ENCODE measurements at places on chromosomes 12 and 14.

DNA sequence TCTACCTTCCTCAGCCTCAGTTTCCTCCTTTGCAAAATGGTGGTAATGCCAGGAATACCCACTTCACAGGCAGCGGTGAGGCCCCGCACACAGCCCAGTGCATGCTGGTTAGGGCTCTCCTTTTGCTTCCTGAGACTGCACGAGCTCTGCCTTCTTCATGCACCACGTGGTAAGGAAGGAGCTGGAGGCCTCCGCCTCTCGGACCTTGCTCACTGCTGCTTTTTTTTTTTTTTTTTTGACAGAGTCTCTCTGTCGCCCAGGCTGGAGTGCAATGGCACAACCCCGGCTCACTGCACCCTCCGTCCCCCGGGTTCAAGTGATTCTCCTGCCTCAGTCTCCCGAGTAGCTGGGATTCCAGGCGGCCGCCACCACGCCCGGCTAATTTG, 18.1 kb downstream of the TAMALIN start:
- H3K27ac ChIP-seq: peak overlapping the region; percentile 69
- peak overlapping the region; percentile 71 for H3K4me3 ChIP-seq
- H3K27me3 ChIP-seq: no peaks in the 10 kb centered on the region
- H3K36me3 ChIP-seq: no peaks in the 10 kb centered on the region

DNA sequence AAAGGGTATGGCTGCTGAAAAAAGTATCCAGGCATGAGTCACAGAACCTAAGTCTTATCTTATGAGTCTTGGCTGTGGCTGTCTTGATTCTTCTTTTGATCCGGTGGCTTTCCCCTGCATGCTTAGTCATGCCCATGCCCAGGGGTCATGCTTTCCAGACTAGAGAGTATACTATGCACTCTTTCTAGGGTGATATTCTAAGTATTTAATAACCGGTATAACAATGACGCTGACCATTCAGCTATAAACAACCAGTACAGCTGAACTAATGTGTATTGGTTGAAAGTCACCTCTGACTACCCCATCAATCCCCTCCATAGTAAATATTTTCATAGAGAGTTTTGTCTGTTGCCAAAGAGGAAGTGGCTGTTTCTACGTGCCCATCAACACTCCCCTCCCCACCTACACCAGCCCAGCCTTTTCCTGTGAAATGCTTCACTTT, 34.7 kb upstream of the NRXN3 start:
- no peak overlapping the region for H3K4me3 ChIP-seq
- H3K27ac ChIP-seq: no peak overlapping the region
- no peaks in the 10 kb centered on the region for H3K36me3 ChIP-seq
- no peaks in the 10 kb centered on the region for H3K4me1 ChIP-seq
- H3K27me3 ChIP-seq: no peaks in the 10 kb centered on the region

GRCh38 chr14:61887628-61888027, 125.4 kb downstream of the SNAPC1 start:
- H3K27me3 ChIP-seq: no peaks in the 10 kb centered on the region
- no peak overlapping the region for H3K4me3 ChIP-seq
- peaks cover 9% of the 10 kb centered on the region for H3K4me1 ChIP-seq
- H3K27ac ChIP-seq: no peak overlapping the region
- DNase-seq: no peak

DNA sequence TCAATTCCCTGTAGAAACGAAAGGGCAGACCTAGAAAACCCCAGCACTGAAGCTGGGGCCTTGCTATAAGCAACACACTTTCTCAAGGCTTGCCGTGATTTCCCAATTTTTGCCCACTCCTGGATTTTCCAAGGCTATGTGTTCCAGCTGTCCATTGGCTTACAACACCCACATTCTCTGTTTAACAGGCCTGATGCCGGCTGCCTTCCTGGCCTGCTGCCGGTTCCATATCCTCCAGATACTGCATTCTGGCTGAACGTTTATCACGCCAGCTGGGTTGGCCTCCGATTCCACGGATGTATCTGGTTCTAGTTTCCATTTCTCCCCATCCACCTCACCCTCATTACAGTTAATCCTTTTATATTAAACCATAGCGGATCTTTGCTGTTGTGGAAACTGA, 2.0 kb upstream of the PCNX1 start:
- H3K4me1 ChIP-seq: peaks cover 26% of the 10 kb centered on the region
- DNase-seq: no peak
- peak overlapping the region; percentile 54 for H3K27ac ChIP-seq
- H3K27me3 ChIP-seq: no peaks in the 10 kb centered on the region
- H3K4me3 ChIP-seq: no peak overlapping the region

GRCh38 chr12:20524113-20524512, 155.8 kb downstream of the PDE3A start:
- no peak overlapping the region for H3K27ac ChIP-seq
- no peaks in the 10 kb centered on the region for H3K27me3 ChIP-seq
- no peaks in the 10 kb centered on the region for H3K4me1 ChIP-seq
- DNase-seq: no peak
- H3K36me3 ChIP-seq: no peaks in the 10 kb centered on the region

DNA sequence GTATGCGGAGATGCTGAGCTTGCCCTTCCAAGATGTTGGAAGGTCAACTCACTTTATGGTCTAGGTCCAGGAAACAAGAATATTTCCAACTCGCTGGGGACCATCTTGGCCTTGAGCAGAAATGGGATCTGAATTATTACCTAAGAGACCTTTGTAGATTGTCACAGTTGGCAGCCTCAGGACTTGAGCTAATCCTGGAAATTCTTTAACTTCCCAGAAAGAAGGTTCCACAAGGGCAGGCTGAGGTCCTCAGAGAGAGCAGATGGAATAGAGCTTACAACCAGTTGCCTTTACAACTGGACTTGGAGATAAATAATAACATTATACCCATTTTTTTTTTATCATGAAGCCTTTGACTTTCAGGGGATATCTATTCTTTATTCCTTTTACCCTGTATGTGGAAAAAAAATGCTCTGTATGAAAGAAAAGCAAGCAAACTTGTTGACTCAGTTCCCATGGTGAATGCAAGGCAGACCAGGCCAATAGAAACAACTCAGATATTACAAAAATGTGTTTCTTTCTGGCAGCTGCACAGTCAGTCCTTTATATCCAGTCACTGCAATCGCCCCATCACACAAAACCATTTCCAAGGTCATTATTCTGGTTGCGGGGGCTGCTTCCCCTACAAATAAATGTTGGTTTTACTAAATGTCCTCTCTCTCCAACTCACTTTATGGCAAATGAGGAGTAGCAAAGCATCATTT, 401.4 kb downstream of the ZFP36L1 start:
- no peaks in the 10 kb centered on the region for H3K36me3 ChIP-seq
- no peak for DNase-seq
- H3K4me3 ChIP-seq: no peak overlapping the region
- no peaks in the 10 kb centered on the region for H3K4me1 ChIP-seq
- H3K27me3 ChIP-seq: no peaks in the 10 kb centered on the region

DNA sequence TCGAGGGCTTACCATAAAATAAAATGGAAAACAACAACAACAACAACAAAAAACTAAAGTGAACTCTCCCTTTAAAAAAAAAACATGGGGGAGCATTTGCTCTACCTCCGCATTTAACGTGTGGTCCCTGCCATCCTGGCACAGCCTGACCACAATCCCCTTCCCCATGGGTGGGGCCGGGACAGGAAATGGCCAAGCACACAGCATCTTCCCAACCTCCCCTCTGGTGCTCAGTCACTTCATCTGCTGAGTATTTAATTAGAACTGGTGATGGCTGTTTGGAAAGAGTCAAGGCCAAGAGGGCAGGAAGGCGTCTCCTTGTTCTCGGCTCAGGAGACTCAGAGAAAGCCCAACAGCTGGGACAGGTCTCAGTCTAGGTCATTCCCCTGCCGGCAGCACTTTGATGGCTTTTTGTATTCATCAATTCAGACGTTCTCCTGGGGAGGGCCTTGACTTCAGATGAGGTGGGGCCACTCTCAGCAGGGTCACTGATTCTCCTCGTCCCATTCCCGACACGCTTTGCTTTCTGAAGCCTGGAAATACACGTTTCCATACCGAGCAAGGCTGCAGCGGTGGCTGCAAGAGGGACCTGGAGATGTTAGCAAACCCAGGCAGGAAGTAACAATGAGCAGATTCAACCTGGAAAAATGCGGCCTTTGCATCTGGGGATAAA, 44.4 kb downstream of the ANO2 start:
- H3K4me3 ChIP-seq: no peak overlapping the region
- no peak for DNase-seq
- H3K36me3 ChIP-seq: no peaks in the 10 kb centered on the region
- H3K27ac ChIP-seq: no peak overlapping the region
- H3K4me1 ChIP-seq: no peaks in the 10 kb centered on the region
- peaks cover 2% of the 10 kb centered on the region for H3K27me3 ChIP-seq
